ENCODE measurements at places on chromosomes 2 and 18.

GRCh38 chr2:198591586-198591985, 787.2 kb downstream of the PLCL1 start:
- DNase-seq = no peak

DNA sequence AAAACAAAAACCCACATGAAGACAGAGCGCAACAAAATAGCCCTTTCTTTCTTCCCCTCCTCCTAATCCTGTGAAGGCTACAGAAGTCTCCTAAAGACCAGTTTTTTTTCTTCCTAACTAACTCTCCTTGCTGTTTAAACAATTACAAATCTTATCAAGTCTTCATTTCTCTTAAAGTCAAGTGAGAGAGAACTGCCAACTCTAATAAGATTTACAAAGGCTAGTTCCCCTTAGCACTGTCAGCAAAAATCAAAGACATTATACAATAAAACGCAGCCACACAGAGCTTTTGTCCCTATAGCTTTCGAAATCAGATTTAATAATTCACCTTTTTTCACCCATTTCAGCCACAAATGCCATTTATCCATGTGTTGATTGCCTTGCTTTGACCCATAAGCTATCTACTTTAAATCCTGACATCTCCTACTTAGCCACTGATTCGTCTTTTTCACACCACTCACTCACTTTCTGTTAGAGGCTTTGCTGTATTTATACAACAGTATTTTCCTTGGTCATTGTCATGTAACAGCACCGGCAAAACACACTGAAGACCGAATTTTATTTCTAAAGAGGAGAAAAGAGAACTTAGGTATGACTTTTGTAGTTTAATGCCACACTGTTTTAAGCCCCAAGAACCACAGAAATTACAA, 5.9 kb downstream of the NRXN1 start:
- DNase-seq = peak; percentile 60

DNA sequence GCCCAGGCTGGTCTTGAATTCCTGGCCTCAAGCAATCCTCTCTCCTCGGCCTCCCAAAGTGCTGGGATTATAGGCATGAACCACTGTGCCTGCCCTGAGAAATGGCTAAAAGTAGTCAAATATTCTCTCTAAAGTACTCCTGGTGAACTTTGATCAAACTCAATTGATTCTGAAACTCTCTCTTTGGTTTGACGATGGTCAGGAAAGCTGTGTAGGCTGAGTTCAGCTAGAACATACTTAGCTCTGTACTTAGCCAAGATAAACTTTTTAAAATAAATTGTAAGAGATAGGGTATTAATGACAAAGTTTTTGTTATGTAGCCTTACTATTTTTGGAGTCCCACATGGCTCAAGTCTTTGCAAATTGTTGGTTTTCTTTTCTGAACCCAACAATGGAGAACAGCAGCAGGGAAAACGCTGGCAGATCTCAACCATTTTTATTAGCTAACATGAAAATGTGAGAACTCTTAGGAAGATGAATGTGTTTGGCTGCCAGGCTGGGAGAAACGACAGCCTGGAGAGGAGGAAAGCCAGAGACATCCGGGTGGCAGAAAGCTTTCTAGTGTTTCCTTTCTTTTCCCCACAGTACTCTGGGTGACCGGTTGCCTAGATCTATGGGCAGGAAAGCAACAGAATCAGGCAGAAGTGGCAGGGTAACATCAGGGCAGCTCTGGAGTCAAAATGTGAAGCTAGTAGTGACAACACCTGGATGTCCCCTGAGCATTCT, 193.0 kb upstream of the LHCGR start:
- DNase-seq = no peak

DNA sequence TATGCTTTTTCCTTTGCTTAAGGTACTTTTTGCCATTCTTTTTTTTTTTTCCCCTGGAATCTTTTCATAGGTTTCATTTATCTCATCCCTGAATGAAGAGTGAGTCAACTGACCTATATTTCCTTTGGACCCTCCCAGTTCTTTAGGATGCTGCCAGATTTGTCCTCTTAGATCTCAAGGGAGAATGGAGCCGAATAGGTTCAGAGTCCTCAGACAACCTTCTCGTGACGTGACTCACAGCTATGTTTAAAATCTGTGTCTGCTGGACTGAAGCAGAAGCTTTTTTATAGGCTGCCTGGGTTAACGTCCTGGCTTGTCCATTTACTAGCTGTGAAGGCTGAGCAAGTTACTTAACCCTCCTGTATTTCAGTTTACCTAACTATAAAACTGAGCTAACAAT, 358.6 kb downstream of the DLGAP1 start:
- no peak for DNase-seq

DNA sequence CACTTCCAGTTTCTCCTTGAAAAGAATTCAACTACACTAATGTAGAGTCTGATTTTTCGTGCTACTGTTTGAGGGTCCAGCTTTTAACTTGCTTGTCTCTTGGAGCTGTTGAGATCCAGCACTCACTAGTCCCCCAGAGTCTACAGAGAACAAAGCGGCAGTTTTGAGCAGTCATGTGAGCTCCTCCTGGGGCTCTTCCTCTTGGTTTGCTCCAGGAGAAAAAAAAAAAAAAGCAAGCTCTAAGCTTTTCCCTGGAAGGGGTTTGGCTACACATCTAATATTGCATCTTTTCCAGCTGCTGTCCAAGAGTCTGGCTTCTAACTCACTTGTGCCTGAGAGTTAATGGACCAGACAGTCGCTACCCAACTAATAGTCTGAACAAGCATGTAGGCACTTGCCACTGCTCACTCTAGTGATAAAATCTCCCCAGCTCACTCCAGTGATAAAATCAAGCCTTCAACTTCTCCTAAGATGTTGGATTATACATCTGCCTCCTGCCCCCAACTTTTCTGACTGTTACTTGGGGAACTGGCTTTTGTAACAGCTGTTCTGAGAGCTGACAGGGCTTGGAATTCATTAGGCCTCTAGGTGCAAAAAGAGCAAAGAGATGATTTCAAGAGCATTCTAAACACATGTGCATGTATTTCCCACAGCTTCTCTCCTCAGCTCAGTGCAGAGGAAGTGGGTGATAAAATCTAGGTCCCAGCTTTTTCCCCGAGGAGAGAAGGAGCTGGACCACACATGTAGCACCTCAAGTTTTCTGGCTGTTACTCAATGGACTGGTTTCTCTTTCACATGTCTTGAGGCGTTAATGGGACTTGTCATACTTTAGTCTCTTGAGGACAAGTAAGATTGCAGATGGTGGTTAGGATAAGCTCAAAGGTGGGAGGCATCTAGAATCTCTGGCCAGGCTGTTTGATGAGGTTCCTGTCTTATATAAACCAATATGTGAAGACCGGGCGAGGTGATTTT, 750.5 kb downstream of the LRP1B start:
- DNase-seq = no peak

DNA sequence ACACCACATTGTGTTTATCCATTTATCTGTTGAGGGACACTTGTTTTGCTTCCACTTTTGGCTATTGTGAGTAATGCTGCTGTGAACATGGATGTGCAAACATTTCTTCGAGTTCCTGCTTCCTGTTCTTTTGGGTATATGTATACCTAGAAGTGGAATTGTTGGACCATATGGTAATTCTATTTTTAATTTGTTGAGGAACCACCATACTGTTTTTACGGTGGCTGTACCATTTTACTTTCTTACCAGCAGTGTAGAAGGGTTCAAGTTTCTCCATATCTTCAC, 23.1 kb downstream of the ANXA4 start:
- no peak for DNase-seq

DNA sequence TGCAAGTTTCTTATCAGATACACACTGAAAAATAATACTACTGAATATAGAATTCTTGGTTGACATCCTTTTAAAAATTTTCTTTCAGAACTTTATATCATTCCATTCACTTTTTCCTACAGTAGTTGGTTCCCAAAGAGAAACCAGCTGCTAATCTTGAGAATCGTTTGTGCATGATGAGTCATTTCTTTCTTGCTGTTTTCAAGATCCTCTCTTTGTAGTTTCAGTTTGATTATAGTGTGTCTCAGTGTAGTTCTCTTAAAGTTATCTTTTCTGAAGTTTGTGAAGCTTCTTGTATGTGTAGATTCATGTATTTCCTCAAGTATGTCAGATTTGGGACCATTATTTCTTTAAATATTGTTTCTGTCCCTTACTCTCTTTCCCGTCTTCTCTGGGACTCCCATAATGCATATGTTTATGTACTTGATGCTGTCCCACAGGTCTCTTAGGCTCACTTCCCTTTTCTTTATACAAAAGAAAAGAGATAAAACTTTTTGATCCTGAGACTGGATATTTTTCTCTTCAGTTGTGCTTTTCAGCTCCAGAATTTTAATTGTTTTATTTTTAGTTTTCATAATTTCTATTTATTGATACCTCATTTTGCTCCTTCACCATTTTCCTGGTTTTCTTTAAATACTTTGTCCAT, 801.0 kb downstream of the TDRD15 start:
- DNase-seq = no peak

- DNase-seq = peak; percentile 15
Observed at GRCh38 chr2:50547521-50547920, 484.4 kb downstream of the NRXN1 start.

DNA sequence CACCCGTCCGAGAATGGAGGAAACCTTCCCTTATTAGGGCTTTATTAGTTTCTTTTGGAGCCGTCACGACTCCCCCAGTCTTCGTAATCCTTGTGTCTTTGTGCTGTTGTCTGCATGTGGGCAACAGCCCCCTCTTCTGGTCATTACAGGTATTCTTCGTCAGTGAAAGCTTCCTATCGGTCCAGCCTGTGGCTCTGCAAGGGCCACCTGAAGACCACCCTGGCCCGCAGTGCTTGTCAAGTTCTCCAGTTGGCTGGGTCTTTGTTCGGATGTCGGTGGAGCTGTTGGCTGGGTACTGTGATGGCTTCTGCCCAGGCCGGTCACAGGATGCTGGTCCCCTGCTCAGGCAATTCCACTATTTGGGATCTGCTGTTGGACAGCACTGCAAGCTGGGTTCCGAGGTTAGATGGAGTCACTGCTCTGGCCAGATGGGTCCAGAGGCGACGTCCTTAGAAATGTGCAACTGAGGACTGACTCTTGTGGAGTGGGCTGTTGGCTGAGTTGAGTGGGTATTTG, 19.2 kb downstream of the E2F6 start:
- peak; percentile 56 for DNase-seq

DNA sequence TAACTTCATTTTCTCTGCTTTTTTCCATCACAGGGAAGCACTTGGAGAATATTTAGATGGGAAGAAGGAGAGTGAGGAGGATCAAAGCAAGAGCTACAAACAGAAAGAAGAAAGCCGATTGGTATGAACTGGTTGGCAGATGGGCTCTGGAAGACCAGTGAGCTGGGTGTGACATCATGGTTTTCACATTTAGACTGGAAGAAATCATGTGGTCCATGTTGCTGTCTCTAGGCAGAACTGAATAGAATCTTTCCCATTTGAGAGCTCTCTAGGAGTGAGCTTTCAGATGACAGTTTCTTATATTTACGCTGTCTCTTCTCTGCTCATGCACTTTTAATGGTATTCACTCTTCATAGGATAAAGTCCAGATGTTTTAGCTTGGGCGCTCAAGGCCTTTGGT, 12.6 kb downstream of the DRC1 start:
- no peak for DNase-seq

- no peak for DNase-seq
Observed at GRCh38 chr2:237696461-237696860, 69.1 kb downstream of the LRRFIP1 start.

GRCh38 chr2:20483194-20483895, 36.5 kb downstream of the RHOB start:
- DNase-seq = no peak

DNA sequence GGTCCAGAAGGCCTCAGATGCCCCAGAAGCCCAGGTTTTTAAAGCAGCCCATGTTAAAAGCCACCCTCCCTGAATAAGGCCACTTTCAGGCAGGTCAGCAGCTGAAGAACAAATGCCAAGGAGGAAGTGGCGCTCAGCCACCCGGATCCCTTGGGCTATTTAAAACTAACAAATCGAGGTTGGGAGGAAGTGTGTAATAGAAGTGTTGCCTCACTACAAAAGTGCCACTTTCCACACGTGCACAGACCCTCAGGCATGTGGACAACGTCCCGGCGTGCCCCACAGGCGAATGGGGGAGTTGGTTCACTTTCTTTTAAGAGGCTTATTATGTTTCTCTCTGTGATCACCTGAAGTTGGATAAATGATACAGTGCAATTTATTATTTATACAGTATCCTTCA, 173.8 kb upstream of the SALL3 start:
- no peak for DNase-seq

DNA sequence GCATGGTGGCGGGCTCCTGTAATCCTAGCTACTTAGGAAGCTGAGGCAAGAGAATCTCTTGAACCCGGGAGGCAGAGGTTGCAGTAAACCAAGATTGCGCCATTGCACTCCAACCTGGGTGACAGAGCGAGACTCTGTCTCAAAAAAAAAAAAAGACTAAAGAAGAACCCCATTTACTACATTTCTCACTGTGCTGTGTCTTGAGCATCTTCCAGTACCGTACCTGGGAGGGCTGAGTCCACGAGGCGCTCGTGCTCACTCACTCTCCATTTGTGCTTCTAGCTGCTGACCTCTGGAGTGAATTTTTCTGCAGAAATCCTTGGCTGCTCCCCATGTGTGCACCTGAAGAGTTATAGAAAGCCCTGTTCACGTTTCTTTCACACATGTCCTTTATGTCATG, 204.8 kb downstream of the LDLRAD4 start:
- no peak for DNase-seq

DNA sequence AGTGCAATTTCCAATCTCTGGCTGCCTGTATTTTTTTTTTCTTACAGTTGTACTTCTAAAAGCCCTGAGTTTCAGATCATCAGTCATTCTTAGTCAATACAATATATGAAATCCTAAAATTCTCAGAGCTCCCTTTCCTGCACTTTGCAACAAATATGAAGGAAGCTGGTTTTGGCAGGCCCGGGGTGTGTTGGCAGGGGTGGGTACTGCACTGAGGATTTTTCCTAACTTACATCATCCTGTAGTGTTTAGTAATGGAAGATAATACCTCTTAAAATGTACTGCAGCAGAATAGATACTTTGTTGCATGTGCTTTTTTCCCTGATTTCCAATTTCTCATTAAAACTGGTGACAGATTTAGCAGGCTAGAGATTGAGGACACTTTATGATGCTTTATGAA, 374.6 kb downstream of the PTH2R start:
- no peak for DNase-seq

- no peak for DNase-seq
Observed at GRCh38 chr2:159788253-159788652, 9.8 kb downstream of the CD302 start.

- no peak for DNase-seq
Observed at GRCh38 chr2:174198846-174199564, 49.3 kb downstream of the OLA1 start.
